ENCODE measurements at places on chromosomes 3 and 15.

GRCh38 chr3:146883288-146883687 is 278.1 kb upstream of the PLSCR5 start:
- no peak for DNase-seq

DNA sequence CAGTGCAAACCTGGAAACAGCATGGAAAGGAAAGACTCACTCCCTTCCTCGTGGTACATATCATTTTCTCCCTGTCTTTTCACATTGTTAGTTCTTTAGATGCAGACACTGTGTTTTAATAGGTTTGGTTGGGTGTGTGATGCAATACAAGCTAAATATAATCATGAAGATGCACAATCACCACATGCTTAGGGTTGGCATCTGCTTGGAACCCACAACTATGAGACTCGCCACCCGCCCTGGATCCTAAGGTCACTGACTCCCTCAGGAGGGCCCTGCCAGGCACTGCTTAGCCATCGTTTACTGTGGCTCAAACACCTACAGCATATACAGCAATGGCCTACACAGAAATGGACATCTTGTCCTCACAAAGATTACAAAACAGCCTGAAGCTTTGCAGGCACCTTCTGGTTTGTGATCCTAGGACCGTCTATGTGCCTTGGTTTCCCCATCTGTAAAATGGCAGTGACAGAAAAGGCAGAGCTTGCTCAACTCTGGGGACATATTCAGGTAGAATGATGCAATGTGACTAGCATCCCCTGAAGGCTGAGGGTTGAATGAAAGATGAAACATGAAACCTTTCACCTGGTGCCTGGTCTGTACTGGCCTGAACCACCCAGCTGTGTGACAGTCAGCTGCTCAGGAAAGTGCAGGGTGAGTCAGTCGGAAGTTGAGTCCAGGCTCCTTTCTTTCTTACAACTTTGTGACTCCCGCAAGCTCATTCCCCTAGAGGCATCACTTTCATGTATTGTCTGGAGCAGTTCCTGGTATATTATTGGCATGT is 123.6 kb upstream of the PFN2 start:
- DNase-seq = no peak

DNA sequence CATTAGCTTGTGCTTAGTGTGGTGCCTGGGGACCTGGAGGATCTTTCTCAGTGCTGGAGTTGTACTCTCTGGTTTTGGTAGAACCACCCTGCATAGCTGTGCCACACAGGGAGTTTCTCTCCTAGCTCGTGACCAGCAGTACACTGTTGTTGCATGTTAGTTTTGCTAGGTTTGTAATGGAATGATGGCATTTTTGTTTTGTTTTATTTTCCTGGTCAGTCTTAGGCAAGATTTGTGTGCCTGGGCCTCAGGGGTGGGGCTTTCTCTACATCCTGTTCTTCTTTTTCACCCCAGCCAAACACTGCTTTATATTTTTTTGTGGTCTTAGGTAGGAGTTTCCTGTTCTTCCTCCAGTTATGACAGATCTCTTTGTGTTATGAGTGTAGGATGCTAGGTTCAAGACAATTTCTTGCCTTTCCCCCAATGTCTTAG is 534.5 kb upstream of the KCNMB2 start:
- DNase-seq = no peak

DNA sequence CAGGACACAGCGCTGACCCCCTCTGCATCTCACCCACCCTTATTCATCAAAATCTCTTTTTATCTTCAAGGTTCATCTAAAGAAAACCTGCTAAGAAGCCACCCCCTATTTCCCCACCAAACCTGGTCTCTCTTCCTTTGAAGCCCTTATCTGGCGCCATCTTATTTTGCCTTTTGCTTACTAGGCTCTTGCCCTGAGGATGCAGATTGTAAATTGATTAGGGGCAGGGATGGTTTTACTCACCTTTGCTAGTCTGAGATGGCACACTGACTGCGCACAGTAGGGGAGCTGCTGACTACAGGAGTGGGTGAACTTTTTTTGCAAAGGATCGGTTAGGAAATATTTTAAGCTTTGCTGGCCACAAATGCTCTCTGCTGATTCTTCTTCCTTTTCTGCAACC is 78.9 kb upstream of the BHLHE40 start:
- no peak for DNase-seq

DNA sequence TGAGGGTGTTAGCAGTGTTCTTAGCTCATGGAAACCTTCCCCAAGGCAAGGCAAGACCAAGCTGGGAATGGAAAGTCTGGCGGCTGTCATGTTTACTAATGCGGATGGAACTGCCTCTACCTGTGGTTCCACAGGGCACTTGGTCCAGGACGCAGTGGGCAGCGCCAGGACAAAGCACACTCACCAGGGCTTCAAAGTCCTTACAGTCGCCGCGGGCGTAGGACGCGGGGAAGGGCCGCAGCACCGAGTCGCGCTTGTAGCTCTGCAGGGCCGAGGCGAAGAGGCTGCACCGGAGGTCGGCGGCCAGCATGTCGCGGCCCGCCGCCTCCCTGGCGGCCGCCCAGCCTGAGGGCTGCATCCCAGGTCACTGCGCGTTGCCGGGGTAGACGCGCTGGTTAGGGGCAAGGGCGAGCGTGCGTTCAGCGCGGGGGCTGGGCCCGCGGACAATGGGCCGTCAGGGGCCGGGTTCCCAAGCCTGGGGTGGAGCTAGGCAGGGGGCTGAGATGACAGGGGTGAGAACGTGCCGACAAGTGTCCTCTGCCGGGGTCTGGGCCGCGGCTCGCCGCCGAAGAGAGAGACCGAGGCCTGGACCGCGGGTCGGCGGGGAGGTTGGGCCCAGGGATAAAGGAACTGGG is 497 bp downstream of the PARP16 start:
- DNase-seq = no peak

- DNase-seq = no peak
Observed at GRCh38 chr3:125179884-125180240, 32.7 kb downstream of the SLC12A8 start.

- no peak for DNase-seq
Observed at GRCh38 chr15:95622843-95623242, 707.7 kb upstream of the NR2F2 start.

GRCh38 chr15:57640930-57641682 is 49.4 kb downstream of the MYZAP start:
- no peak for DNase-seq

DNA sequence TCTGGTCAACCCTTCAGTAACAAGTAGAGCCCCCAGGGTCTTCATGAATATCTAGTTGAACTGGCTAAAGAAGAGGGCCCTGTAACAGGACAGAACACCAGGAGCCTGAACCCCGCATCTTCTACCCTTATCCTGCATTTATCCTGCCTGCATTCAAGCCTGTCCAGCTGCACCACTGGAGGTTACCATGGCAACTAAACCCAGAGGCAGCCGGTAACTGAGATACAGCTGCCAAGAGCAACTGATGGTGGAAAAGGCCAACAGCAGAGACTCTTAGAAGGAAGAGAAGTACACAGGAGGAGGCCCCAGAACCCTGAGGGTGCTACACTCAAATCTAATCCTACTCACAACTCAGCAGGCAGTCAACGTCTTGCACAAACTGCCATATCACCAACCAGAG is 3.7 kb upstream of the PRKAR2A start:
- no peak for DNase-seq

DNA sequence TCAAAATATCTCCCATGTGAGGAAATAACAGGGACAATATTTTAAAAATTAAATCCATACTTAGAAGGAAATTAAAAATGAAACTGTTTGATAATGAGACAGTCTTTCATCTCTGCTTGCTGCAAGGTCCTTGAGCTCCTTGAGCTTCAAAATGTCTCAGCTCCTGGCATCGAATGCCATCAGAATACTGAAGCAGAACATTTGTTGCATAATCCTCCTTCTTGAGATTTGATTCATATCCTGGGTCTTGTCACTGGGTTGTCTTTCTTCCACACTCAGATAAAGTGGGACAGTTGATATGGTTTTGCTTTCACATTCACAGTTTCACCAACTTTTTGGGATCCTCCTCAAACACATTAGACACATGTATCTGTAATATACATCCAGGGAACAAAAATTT is 27.8 kb downstream of the COL8A1 start:
- no peak for DNase-seq

DNA sequence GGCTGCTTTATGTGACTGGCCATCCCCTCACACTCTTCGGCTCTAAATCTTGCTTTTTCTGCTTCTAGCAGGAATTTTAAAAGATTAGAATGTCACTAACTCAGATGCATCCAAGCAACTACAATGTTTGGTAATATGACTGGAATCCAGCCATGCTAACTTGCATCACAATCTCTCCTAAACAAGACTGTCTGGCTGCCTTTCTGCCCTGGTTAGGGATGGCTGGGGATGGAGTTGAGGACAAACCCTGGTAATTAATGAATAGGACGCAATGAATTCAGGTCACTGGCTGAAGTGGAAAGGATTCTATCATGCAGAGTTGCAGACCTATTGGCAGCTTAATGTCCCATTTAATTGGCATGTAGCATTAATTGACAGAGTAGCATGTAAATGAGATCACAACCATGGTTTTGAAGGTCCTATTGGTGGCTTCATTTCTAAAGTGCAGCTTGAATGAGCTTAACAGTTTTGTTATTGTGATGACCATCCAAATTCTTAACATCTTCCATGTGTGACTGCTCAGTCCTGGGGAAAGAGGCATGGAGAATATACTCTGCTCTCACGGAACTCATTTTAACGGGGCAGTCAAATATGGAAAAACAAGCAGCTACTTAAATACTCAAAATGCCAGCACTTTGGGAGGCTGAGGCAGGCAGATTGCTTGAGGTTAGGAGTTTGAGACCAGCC is 21.7 kb downstream of the NMNAT3 start:
- no peak for DNase-seq
